ENCODE measurements at places on chromosomes 2 and 18. TPM values are rescaled to one million over a fixed set of nuclear protein-coding genes. Genes with fewer than 3 reads are reported as not detected.

RNASEH1 gene
- total RNA-seq = 15.7 TPM

LYPD1 gene
- 5.1 TPM for total RNA-seq

ERMN gene
- 0.71 TPM for total RNA-seq

INPP5D gene
- total RNA-seq = 26.6 TPM

GPAT2 gene
- total RNA-seq = 0.38 TPM

RTP5 gene
- total RNA-seq = 0.66 TPM

ARHGAP15 gene
- 182 TPM for total RNA-seq

DNAH6 gene
- total RNA-seq = 0.66 TPM

HOXD10 gene
- not detected for total RNA-seq

ZNF521 gene
- 9.2 TPM for total RNA-seq

CHST10 gene
- 7.1 TPM for total RNA-seq

GDF7 gene
- 0.09 TPM for total RNA-seq

MAL gene
- 190 TPM for total RNA-seq
